ENCODE measurements at places on chromosomes 5 and 9.

DNA sequence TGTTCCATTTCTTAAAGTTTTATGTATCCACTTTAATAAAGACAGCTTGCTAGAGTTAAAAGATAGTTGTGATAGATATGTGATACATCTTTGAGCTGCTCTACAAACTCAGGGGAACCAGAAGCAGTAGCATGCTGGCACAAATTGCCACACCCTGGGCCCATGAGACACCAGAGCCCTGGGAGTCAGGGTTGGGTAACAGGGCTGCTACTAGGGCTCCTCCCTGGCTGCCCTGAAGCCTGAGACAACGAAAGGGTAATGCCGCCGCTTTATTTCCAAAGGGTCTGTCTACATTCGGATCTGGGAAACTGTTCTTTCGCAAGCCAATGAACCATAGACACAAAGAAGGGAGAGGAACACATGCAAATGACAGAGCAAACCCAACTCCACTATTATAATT is 29.2 kb downstream of the PTPN3 start:
- no peak for DNase-seq

- no peak for DNase-seq
Measured at GRCh38 chr5:995318-995717, 13.3 kb upstream of the NKD2 start.

- DNase-seq, result no peak
Measured at GRCh38 chr5:172102913-172103626, 85.0 kb downstream of the STK10 start.

DNA sequence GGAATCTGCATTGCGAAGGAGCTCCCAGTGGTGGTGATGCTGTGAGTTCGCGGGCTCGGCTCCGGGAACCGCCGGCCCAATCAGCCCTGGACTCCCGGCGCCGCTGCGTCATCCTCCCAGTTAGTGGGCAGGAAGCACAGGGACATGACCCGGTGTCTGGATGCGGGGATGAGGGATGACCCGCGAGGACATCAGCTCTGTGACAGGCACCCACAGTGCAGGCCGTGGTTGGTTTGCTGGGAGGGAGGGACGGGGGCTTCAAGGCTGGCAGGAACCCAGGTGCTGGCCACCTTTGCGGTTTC is 996 bp downstream of the NXNL2 start:
- no peak for DNase-seq

DNA sequence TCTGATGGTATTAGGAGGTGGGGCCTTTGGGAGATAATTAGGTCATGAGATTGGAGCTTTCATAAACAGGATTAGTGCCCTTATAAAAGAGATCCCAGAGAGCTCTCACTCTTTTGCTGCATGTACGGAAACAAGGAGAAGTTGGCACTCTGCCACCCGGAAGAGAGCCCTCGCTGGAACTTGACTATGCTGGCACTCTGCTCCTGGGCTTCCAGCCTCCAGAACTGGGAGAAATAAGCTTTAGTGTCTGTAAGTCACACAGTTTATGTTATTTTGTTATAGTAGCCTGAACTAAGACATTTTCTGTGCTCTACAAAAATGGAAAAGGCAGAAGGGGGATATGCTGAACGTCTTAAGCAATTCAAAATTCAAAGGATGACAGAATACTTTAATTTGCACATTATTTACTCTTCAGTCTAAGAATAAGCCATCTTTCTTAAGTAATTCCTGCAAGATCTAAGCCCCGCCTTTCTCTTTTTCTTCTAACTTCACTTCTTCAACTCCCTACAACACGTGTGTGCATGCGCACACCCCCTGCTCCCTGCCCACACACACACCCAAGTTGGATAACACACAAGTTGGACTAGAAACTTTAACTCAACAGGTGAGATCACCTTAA is 17.3 kb downstream of the NFIB start:
- peak; percentile 54 for DNase-seq

GRCh38 chr5:88719434-88719833 is 163.6 kb downstream of the MEF2C start:
- no peak for DNase-seq

DNA sequence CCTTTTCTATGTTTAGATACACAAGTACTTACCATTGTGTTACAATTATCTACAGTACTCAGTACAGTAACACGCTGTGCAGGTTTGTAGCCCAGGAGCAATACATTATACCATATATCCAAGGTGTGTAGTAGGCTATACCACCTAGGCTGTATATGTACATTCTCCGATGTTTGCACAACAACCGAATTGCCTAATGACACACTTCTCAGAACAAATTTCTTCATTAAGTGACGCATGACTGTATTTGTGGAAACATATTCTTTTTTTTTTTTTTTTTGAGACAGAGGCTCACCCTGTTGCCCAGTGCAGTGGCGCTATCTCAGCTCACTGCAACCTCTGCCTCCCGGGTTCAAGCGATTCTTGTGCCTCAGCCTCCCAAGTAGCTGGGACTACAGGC is 4.0 kb upstream of the RAD23B start:
- DNase-seq, result no peak

DNA sequence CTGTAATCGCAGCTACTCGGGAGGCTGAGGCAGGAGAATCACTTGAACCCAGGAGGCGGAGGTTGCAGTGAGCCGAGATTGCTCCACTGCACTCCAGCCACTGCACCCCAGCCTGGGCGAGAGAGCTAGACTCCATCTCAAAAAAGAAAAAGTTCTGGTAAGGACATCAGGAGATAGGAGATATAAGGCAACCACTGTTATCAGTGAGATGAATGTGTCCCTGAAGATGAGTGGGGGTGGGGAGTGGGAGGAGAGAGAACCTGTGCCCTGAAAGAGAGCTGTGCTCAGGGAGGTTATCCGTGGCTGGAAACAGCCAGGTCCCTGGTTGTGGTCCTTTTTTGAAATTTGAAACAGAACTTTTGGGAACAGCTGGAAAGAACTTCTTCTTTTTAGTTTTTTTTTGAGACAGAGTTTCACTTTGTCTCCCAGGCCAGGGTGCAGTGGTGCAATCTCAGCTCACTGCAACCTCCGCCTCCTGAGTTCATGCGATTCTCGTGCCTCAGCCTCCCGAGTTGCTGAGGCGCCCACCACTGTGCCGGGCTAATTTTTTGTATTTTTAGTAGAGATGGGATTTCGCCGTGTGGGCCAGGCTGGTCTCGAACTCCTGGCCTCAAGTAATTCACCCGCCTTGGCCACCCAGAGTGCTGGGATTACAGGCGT is 2.6 kb downstream of the PTPA start:
- no peak for DNase-seq
